Mucosa of gallbladder (tissue), 1 donor: ENCODE measurements at places on chromosomes 12 and 14.
A peak's percentile ranks its signal among the peaks of the same experiment; 100 is the strongest.

- no peak for DNase-seq
Measured at GRCh38 chr12:68495336-68496070, 115.2 kb upstream of the RAP1B start.

DNA sequence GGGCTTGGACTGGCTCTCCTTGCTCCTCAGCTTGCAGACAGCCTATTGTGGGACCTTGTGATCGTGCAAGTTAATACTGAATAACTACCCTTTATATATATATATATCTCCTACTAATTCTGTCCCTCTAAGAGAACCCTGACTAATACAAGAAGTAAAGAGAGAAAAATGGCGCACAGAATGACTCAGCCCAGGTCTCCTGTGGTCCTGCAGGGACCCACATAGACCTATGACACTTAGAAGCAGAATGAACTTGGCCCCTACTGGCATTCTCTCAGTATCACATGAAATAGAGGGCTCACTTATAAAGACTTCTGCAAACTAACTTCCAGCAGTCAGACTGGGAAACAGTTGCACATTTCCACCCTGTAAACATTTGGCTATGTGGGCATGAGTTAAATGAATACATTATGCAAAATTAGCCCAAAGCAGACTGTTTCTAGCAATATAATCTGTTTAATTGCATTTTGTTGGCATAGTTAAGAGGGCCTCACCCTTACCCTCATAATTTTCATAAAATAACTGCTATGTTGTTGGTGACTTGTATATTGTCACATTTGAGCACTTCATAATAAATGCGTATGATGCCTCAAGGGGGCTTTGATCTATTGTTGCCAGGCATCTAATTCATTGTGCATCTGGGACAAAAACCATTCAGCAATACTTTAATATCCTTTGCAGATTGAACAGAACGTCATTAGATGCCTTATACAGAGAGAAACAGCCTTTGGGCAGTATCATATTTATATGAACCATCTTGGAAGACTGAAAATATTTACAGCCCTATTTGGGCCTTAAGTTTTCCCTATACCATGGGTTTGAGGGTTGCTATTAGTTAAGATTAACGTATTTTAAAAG lies 349.7 kb upstream of the DIO2 start:
- no peak for DNase-seq

GRCh38 chr12:113050795-113051194 lies 5.7 kb upstream of the DTX1 start:
- DNase-seq = no peak

DNA sequence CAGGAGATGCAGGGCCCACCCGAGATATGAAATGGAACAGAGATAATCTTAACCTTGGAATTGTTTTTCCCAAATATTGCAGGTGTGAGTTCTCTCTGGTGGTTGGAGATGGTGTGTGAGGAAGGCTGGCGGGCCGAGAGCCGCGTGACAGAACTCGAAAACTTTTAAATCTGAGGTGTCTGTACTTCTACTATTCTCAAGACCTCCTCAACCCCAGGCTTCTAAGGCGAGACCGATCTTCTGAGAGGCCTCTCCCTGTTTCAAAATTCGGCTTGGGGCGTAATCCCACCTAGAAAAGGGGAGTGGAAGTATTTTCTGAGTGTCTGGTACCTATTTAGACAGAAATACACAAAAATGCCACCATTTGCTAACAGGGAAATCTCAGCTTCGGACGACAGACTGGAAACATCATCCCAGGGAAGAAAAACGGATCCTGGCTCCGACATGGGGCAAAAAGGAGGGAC lies 611 bp downstream of the SARNP start:
- no peak for DNase-seq

DNA sequence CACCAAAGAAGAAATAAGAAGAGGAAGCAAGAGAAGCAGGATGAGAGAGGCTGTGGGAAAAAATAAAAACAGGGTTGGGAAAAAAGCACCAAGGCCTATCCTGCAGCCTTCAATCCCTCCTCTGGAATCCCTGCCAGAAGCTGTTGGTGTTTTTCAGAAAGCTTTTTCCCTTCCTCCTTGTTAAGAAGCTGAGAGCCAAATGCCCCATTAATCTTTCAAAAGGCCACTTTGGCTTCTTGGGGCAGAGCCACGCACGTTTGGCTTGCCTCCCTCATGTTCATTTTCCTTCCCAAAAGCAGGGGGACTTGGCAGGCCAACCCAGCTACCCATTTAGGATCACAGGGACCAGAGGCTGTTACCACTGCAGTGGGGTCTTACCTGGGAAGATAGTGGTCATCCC lies 365.3 kb downstream of the NUAK1 start:
- no peak for DNase-seq

DNA sequence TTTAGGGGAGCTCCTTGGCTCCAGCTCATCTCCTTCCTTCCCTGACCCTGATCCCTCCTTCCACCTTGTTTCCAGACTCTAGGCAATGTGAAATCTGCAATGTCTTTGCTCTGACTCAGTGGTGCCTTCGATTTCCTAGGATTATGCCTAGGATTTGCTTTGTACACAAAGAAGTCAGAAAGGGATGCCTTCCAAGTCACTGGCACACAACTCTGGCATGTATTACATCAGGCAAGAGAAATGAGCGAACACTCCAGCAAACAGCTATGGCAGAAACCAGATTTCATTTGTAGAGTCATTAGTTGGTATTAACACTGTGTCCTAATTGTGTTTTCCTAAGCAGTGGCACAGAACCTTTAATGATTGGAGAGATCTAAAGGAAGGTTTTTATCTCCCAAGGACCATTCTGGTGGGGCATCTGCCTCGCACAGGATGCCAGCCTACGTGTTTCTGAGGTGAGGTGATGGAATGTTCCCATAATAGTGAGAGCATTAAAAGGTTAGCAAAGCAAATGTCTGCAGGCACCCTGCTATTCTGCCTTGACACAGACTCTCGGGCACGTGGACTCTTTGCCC lies 84.9 kb downstream of the WSCD2 start:
- no peak for DNase-seq

- no peak for DNase-seq
Measured at GRCh38 chr14:75941030-75941429, 40.8 kb downstream of the TGFB3 start.

- no peak for DNase-seq
Measured at GRCh38 chr12:87518481-87518880, 510.7 kb downstream of the C12orf50 start.

DNA sequence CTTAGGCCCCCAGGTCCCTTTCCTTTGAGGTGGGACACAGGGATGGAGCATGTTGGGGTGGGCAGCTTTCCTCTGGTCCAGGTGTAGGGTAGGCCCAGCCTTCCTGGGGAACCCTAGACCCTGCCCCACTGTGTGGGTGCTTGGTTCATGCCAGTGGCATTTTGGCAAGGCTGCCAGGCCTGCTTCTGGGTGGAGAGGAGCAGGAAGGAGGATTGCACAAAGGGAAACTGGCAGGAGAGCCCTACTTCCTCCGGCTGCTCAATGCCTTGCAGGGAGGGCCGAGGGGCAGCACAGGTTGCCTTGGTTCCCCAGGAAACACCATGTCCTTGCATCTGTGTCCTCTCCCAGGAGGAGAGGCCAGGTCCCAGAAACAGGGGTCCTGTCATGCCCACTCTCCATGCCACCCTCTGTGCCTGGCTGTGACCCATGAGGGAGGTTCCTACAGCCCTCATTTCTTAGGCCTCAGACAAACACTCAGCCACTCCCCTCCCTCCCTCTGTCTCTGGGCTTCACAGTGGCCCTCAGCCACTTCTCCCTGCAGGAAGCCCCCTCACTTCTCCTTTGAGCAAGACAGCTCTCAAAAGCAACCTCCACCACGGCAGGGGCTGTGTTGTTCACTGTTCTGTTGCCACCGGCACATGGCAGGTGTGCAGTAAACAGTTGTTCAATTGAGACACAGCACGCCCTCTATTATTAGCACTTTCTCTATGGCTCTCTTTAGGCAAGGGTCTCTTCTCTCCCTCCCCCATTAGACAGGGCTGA lies 6.8 kb upstream of the KRT80 start:
- DNase-seq = no peak

DNA sequence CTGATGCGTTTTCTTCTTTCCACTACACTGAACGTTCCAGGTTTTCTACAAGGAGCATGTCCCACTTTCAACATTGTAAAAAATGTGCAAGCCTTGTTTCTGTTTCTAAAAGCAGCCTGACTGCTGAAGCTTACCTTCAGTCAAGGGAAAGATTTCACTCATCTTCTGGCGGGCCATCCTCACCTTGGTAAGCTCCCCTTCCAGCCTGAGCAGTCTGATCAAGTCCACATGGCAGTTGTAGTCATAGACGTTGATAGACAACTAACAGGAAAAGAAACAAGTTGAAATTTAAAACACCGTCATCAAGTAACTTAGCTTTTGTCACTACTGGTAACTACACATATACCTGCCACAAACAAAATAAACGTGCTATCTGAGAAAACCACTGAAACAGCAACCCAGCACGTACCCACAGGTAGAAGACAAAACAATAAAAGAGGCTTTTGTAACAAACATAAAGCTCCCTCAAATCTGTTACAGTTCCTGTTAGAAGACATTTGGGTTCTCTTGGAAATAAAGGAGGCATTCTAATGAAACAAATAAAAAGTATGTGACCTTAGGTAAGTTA lies 11.9 kb downstream of the SART3 start:
- DNase-seq = no peak

- peak; percentile 15 for DNase-seq
Measured at GRCh38 chr14:62162998-62163589, 400.9 kb downstream of the SNAPC1 start.

DNA sequence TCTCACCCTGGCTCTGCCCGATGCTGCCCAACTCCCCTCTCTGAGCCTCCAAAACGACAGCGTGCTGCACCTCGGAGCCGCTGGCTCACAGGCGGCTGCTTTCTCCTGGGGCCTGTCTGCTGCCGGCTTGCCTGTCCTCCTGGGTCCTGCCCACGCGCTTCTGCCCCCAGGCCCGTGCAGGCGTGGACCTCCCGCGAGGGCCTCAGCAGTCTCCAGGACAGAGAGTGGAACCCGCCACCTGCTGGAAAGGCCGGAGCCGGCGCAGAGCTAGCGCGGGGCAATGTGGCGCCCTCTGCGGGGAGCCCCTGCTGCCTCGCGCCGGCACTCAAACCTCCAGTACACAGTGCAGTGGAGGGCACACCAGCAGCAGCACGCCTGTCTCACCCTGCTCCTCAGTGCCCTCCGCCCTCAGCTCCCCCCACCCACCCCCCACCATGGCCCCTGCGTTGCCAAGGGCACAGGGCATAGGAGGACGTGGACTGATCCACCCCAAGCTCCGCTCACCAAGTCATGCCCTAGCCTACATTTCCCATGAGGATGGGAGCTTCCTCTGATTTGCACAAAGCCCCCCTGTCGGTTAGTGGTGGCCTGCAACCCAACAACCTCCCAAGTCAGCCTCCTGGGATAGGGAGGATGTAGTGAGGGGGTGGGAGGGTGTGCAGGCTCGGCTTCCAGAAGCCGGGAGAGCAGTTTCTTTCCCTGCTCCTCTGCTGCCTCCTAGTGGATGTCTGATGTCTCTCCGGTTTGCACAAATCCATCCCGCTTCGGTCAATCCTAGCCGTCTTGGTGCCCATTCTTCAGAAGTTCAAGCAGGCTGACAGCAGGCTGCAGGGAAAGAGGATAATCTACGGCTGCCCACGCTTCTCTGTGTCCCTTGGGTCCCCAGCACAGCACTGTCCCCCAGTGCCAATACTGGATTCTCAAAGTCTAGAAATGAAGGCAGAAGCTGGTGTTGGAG lies 25.2 kb downstream of the KRT8 start:
- DNase-seq = peak; percentile 85

GRCh38 chr12:78790148-78790547 lies 74.4 kb upstream of the SYT1 start:
- no peak for DNase-seq

- peak; percentile 59 for DNase-seq
Measured at GRCh38 chr14:92984896-92985295, 61.9 kb downstream of the CHGA start.

GRCh38 chr12:54337854-54338650 lies 13.1 kb downstream of the COPZ1 start:
- DNase-seq = no peak

DNA sequence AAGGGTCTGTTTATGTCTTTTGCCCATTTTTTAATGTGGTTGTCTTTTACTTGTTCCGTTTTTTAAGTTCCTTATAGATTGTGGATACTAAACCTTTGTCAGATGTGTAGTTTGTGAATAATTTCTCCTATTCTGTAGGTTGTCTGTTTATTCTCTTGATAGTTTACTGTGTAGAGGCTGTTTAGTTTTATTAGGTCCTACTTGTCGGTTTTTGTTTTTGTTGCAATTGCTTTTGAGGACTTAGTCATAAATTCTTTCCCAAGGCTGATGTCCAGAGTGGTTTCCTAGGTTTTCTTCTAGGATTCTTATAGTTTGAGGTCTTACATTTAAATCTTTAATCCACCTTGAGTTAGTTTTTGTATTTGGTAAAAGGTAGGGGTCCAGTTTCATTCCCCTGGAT lies 33.9 kb downstream of the SLC39A9 start:
- DNase-seq = no peak

- no peak for DNase-seq
Measured at GRCh38 chr12:92464911-92465310, 237.9 kb upstream of the PLEKHG7 start.

GRCh38 chr12:113900716-113901115 lies 65.4 kb downstream of the RBM19 start:
- no peak for DNase-seq

DNA sequence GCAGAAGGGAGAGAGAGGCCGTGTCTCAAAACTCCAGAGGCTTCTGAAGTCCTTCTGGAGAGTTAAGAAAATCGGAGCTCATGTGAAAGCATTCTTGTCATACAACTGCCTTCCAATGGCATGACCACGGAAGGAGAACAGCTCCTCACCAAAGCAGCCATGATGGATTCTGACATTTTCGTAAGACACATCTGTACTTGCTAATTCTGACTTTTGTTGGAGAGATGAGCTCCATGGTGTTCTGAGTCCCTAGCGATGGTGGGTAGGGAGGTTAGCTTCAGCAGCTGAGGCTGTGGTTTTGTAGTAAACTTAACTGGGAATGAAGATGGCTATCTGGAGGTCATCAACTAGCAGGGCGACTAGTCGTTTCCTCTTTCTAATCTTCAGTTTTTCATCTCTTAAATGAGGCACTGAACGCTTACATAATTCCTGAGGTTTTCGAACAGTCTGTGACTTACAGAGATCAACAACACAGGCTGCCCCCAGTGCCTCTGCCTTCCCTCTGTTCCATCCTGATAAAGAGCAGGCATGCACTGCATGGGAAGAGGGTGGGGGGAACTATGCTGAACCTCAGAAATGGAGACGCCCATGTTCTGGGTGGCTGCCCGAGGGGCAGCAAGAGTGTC lies 28.6 kb upstream of the DICER1 start:
- no peak for DNase-seq

- DNase-seq = no peak
Measured at GRCh38 chr12:41981758-41982157, 162.9 kb downstream of the GXYLT1 start.

GRCh38 chr14:90693413-90693812 lies 122.8 kb downstream of the TTC7B start:
- DNase-seq = no peak

GRCh38 chr12:53200458-53201176 lies 6.4 kb downstream of the ITGB7 start:
- DNase-seq = no peak

GRCh38 chr12:57444744-57445143 lies 10.2 kb downstream of the INHBC start:
- no peak for DNase-seq
